Naive thymus-derived CD8-positive, alpha-beta T cell (primary cell): ENCODE measurements at places on chromosomes 3 and 15. TPM values are rescaled to one million over a fixed set of nuclear protein-coding genes. Genes with fewer than 3 reads are reported as not detected.

ROPN1 gene
- not detected for total RNA-seq

CNTN4 gene
- not detected for total RNA-seq

NANOGP8 gene
- not detected for total RNA-seq

IQCF5 gene
- total RNA-seq = not detected

KCNMB2 gene
- not detected for total RNA-seq

LOXL1 gene
- 0.80 TPM for total RNA-seq

XCR1 gene
- total RNA-seq = not detected

SETD2 gene
- total RNA-seq = 77.2 TPM

MAGEL2 gene
- not detected for total RNA-seq

SPINK8 gene
- total RNA-seq = not detected

PAQR9 gene
- not detected for total RNA-seq

AMOTL2 gene
- total RNA-seq = not detected

GRCh38 chr15:63454503-63455211, 49.7 kb upstream of the USP3 start:
- DNase-seq = no peak

GRCh38 chr3:128345196-128345595, 121.5 kb downstream of the DNAJB8 start:
- DNase-seq = no peak

GRCh38 chr3:109195815-109196214, 59.3 kb downstream of the C3orf85 start:
- DNase-seq = no peak

GRCh38 chr3:149971403-149972075, 844 bp upstream of the PFN2 start:
- peak; percentile 27 for DNase-seq

GRCh38 chr3:187533797-187534196, 136.4 kb downstream of the SST start:
- no peak for DNase-seq

DNA sequence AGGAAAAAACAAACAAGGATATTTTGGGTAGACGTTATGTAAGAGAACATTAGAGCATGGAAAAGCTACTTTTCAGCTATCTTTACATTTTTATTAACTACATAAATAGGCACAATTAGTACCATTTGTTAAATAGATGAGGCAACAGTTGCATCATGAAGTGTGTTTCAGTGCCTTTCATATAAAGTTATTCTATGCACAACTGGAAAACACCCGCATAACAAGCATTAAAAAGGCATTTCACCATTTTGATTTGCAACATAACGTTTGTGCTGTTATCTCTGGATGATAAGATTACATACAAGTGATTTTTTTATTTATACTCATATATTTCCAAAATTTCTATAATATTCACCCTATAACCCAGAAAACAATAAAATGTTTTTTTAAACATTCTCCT, 69.5 kb downstream of the CBLB start:
- DNase-seq = no peak

DNA sequence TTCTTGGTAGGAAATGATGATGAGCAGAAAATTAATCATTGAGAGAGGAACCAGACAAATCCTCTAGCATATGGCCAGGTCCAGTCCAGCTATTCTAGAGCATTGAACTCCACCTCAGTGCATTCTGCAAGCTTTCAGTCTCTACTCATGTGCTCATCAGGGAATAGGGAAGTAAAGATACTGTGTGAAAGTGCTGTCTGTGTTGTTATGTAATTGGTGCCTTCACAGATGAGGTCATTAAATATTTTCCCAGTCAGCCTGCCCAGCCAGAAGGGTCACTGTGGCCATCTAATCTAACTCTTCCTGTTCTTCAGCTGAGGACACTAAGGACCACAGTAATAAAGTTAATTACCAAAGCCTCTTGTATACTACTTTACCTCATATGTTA, 28.2 kb downstream of the C3orf62 start:
- DNase-seq = no peak

GRCh38 chr3:73657186-73657585, 32.4 kb upstream of the PDZRN3 start:
- no peak for DNase-seq

DNA sequence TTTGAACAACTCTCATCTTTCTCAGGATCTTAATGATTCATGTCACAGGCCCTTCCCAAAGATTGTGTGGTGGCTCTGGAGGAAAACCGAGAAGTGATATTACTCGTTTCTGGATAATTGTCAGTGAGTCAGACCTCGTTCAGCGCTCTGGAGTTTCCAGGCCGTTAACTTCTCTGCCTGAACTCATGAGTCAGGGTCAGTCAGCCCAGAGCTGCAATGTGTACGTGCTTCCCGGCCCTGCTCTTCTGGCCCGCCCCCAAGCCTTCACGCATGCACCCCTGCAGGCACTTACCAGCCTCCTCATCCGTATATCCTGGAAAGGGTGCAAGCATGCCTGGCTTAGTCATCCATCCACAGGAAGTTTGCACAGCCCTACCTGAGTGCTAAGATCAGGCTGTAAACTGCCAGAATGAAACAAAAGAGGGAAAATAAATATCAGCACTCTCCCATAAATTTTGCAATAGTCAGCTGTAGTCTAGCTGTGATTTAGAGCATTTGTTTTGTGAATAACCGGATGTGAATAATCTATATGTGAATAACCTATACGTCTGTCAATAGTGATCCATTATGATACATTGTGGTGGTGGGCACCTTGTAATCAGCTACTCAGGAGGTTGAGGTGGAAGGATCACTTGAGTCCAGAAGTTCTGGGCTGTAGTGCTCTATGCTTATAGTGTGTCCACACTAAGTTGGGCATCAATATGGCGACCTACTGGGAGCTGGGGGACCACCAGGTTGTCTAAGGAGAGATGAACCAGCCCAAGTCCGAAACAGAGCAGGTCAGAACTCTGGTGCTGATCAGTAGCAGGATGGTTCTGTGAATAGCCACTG, 35.3 kb upstream of the SEMA4B start:
- DNase-seq = no peak

DNA sequence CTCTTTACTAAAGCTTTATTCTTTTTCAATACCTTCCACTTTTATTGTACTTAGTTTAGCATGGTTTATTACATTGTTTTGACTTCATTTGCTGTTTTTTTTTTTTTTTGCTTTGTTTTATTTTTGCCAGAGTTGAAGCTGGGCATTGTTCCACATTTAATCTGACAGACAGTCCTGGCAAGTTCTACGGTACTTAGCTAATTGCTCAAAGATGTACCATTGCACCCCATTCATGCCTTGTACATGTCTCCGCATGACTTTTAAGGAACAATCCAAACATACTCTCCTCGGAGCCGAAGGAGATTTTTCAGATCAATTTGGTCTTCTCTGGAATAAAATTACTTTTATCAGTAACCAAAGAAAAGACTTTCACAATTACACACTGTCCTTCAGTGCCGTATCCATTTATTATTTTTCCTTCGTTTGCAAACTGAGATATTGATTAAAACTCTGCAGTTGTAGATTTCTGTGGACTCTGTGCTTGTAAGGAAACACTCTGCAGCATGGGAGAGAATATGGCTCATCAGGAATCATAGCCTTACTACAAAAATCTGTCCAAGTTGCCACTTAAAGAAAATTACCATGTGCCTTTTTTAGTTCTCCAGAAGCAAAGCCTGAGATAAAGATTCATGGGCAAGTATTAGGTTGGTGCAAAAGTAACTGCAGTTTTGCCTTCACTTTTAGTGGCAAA, 952.0 kb downstream of the AGBL1 start:
- no peak for DNase-seq

DNA sequence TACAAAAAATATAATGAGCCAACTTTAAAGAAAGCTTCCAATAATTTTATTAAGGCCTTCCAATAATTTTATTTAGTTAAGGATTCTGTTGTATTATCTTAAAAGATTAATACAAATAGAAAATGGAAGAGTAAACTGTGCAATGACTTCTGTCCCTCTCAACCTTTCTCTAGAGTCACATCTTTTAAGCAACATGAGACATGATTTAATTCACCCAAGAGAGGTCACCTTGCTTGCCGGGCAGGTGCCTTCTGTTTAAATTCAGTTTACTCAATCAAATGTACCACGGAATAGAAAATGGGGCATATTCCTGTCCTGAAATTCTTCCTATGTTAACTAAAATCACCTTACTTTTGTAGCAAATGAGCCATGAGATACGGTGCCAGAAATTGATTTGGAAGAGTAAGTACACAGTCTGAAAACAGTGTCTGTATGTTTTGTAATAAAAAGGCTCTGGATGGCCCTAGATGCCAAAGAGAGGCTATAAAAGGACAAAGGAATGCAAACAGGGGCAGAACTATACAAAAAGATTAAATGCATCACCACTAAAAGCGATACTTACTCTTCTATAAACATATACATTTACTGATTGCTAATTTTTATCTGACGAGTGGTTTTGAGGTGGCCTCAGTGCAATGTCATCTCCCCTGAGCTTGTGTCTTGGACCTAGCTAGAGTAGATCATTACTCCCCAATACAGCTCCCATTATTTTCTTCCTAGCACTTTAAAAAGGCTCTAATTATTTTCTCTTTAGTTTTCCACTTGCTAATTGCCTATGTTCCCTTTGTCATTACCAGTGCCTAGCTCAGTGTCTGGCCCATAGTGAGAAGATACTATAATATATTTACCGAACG, 134.0 kb downstream of the FHIT start:
- DNase-seq = no peak

- DNase-seq = peak; percentile 82
These were observed at the start of gene ABHD6 for GRCh38 chr3:58237238-58237940. TSS of gene ABHD6 (plus strand) at chr3:58237792. CDS start at chr3:58256587, 18,795 bp downstream.

GRCh38 chr3:12336099-12336498, 47.2 kb downstream of the PPARG start:
- DNase-seq = no peak

DNA sequence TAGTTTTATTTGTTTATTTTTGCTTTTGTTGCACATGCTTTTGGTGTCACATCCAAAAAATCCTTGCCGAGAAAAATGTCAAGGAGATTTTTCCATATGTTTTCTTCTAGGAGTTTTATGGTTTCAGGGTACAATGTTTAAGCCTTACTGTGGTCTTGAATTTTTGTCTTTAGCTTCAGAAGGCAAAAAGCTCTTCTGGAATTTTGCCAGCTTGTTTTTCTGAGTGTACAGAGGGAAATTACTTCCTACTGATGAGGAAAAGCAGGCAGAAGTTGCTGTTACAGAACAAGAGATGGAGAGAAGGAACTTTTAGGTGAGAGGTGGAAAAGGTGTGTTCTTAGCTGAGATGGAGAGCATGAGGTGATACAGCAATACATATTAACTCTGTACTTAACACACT, 59.6 kb downstream of the UBE2E2 start:
- no peak for DNase-seq

GRCh38 chr15:95595759-95596158, 734.7 kb upstream of the NR2F2 start:
- DNase-seq = no peak

DNA sequence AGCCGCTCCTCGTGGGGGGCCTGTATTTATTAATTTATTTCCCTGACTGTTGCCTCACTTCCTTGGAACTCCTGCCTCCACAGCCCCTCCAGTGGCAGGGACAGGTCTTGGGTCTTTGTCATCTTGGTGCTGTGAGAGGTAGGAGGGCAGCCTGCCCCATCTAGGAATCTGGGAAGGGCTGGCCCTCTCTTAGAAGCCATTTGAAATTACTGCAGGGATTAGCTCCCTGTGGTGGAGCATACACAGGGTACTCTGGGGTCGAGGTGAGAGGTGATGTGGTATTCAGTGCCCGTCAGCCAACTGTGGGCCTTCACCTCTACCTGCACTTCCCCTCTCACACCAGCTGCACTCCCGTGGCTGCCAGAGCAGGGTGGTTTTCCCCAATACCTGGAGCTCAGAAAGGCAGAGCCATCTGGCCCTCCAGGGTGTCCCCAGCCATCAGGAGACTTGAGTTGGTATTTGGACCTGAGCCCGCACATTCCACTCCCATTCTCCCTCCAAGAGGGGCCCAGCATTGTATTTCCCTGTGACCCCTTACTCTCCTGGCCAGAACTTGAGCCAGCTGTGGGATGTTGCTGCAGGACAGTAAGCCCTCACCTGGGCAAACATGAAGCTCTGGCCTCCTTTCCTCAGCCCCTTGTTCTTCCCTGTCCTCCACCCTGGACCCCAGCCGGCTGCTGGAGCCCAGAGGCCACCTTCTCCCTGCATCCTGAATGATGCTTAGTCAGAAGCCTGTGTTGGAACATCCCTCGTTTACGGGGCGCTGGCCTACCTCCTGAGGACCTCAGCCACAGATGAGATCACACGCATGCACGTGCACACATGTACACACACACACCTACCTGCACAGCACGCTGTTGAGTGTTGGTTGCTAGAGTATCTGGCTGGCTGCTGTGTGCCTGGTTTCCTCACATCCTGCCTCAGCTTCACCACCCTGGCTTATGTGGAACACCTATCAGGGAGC, 2.0 kb upstream of the JMJD7 start:
- DNase-seq = no peak

GRCh38 chr15:61651267-61651666, 409.0 kb downstream of the VPS13C start:
- no peak for DNase-seq

- no peak for DNase-seq
These were observed 10.3 kb downstream of the SKIL start for GRCh38 chr3:170367797-170368196.

DNA sequence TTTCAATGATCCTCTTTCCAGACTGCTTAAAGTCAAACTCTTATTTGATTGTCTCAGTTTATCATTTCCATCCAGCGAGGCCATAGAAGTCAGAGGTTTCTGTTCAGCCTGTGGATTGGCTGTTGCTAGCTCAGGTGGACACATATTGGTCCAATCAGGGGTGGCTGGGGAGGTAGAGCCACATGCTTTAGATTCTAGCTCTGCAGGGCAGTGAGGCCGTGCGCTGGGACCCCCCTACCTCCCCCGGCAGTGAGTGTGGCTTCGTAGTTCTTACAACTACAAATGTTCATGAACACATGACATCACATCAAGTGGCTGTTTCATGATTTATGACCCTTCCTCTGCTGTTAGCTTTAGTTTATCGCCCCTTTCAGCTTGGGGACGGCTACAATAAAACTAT, 18.0 kb downstream of the APOD start:
- no peak for DNase-seq

- no peak for DNase-seq
These were observed 90.7 kb upstream of the IQSEC1 start for GRCh38 chr3:13163848-13164382.

DNA sequence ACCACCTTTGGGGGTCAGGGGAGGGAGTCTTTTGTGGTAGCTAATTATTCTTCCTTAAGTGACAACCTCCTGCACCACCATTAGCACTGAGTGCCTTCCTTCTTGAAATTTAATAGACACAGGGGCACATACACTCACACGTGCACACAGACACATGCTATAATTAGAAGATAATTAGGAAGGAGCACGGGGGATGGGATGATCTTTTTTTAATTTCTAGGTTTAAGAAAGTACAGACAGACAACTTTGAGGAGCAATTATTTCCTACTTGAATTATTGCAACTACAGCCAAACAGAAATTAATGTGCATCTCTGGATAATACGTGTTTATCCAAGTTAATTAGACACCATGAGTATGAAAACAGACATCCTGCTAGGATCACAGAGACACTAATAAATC, 44.8 kb upstream of the GUCA1C start:
- no peak for DNase-seq
